NCI-H524 treated with DMSO at 0.1 percent for 48 hours (cell line): ENCODE measurements at places on chromosomes 5 and 9.
A peak's percentile ranks its signal among the peaks of the same experiment; 100 is the strongest.

- no peak for DNase-seq
Observed at GRCh38 chr5:75200776-75201175, 35.9 kb downstream of the ANKRD31 start.

DNA sequence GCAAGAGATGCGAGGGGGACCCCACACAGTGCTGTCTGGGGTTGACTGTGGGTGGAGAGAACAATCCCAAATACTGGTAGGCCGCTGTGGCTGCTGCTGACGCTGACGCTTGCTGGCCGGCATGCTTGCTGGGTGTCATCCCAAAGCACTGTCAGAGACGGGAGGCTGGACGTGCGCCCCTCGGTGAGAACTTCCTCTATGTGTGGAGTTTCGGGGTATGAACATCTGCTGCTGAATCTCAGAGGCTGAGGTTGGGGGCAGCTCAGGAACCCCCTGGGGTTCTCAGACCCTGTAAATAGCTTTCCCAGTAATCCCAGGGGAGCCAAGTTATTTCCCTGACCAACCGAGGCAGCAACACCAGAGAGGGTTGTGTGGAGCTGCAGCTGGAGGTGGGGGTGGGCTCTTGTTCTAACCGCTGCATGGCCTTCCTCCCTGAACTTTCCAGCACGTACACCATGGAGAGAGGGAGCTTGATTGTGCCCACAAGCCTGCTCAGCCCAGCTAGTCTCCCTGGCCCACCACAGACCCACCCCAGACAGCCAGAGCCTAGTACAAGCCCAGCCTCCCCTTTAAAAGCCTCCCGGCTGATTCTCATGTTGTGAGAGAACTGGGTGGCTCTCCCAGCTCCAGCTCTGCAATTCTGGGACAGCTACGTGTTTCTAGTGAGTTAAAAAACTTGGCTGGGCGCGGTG lies 21.8 kb upstream of the SLC12A7 start:
- no peak for DNase-seq

- DNase-seq = no peak
Observed at GRCh38 chr5:66661149-66661548, 65.0 kb downstream of the MAST4 start.

- no peak for DNase-seq
Observed at GRCh38 chr5:6885581-6885980, 172.3 kb downstream of the TENT4A start.

- DNase-seq = no peak
Observed at GRCh38 chr5:170372971-170373370, 16.2 kb downstream of the KCNMB1 start.

DNA sequence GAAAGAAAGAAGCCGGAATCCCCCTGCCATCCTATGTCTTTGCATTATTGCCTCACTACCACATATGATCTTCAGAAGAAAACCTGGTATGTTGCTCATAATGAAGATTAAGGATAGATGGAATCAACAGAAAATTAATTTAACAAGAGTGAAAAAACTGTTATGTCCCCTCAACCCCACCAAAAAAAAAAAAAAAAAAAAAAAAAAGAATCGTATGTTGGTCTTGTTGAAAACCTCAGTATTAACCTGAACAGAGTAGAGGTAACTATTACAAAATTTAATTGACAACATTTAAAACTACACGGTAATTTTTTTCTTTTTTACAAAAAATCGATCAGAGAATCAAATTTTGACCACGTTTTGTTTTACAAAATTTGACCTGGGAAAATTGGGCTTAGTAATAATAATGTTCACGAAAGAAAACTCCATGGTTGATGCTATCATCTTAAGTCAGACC lies 827 bp upstream of the CSNK1A1 start:
- DNase-seq = no peak

GRCh38 chr5:5165541-5166002 lies 25.4 kb downstream of the ADAMTS16 start:
- DNase-seq = no peak

DNA sequence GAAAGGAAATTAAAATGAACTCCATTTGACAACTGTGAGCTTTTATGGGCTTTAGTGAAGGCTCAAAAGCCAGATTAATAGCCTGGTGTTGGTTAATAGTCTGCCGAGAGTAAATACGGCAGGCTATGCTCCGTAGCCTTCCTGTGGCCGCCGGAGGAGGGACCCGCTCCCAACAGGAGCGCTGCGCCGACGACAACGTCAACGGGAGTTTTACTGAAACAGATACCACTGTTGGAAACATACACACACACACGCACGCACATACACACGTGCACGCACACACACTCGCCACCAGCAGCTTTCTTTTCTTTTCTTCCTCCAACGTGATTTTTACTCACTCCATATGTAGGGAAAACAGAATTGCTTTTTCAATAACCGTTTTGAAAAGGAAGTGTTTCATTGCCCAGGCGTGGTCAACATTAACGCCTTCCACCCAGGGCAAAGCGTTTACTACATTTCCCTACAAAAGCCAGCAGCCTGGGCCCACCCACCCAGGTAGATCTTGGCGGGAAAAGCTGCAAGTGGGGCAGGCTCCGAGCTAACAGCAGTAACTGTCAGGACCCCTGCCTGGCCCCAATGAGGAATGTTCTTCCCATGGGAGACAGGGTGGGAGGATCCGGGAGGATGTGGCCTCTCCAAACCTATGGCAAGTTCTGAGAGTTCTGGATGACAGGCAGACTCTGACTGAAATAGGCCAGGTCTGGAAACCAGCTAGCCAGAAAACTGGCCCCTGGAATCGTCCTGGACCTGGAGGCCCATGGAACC lies 72.3 kb downstream of the PAX5 start:
- DNase-seq = no peak

GRCh38 chr5:97501965-97502305 lies 318.9 kb upstream of the RIOK2 start:
- DNase-seq = no peak

DNA sequence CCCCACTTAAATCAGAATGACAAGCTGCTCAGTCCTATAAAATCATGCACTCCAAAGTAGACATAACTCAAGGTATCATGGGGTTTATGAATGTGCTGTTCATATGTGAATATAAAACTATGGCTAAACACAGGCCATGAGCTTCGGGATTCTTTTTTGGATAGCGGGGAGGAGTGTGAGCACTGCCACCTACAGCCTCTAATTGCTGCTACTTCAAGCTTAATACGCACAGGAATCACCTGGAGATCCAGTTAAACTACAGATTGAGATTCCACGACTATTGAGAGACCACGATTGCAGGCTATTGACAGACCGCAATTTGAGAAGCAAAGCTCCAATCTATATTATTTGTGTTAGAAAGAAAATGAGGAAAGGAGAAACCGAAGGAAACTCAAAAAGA lies 231.6 kb downstream of the MCTP1 start:
- no peak for DNase-seq

DNA sequence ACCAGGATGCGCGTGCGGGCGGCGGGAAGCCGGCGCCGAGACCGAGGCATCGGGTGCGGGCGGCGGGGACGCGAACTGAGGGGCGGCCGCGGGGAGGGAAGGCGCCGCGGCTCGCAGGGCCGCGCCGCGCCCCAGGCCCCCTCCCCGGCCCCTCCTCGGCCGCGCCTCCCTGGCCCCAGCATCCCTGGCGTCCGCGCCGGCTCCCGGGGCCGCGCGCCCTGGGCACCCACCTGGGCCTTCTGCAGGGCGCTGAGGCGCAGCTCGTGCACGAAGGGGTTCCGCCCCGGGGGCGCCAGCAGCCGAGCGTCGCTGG lies 324 bp downstream of the LPCAT1 start:
- DNase-seq = no peak

- peak; percentile 14 for DNase-seq
Observed at GRCh38 chr5:125179612-125180011, 433.2 kb upstream of the ZNF608 start.

- peak; percentile 94 for DNase-seq
Observed at GRCh38 chr5:132812123-132812765, 858 bp upstream of the SOWAHA start.

DNA sequence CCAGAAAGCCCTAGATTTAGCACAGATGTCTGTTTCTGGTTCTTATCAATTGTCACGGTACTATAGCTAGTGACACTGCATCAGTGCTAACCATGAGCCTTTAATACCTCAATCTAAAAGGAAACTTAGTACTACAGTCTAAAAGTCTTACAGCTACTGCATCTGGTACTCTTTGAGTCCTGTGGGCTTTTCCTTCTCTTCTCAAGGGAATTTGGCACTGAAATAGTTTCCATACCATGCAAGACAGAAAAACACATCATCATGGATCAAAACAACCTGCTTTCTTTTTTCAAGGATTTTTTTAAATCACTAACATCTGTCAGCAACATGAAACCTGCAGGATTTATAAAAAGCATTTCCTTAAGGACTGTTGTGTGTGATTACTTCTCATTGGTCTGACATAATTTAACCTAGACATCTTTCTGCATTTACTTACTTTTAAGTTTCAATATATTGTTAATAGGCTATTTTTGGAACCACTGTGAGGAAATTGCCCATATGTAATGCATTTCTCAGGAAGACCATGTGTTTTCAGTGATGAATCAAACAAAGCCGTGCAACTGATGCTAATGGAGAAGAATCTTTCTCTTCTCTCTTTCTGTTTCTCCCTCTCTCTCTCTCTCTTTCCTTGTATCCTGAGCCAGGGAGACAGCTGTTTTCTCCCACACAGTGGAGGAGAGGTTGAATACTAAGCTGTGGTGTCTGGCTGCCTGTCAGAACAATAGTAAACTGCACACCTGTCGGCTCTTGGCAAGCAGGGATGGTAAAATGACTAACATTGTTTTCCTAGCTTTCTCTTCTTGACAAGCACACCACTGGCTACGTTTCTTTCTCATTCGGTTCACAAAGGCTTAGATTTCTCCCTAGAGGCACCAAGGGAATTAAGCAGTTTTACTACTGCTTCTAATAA lies 273.4 kb downstream of the CSNK1G3 start:
- peak; percentile 40 for DNase-seq

DNA sequence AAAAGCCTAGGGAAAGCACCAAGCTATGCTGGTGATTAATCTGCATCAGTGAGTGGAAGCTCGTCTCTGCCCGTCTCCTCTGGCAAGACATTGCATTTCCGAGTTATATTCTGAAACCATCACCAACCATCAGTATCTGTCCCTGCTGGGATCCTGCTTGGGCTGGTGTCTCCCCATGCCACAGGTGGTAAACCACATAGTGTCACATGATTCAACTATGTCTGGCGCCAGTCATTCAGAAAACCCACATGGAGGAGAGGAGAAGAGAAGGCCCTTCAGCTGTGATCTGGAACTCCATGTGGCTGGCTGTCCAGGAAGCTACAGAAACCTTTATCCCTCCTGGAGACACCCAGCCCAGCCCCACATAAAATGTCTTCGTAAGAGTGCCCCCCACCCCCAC lies 4.8 kb downstream of the IL9 start:
- no peak for DNase-seq

- no peak for DNase-seq
Observed at GRCh38 chr5:137054792-137055191, 444.3 kb downstream of the SPOCK1 start.

DNA sequence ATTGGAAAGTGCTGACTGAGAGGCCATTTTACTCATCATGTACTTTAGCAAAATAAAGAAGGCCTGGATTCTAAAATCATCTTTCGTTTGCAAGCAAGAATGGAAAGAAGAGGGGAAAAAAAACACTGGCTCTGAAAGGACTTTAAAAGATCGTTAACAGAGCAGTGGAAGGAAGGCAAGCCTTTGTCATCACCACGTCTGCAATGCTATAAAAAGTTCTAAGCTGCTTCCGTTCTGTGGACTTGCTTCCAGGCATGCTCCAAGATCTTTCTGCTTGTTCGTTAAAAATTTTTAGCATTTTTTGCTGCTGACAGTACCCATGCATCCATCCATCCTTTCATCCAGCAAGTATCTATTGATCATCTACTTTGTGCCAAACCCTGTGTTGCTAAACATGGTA lies 226.5 kb downstream of the GABBR2 start:
- DNase-seq = no peak

GRCh38 chr5:176788091-176788490 lies 22.3 kb upstream of the UNC5A start:
- DNase-seq = no peak

GRCh38 chr5:21684992-21685391 lies 1168.2 kb downstream of the CDH12 start:
- DNase-seq = no peak

- no peak for DNase-seq
Observed at GRCh38 chr5:78287833-78288232, 6.7 kb downstream of the AP3B1 start.

GRCh38 chr9:134889386-134890154 lies 9.0 kb downstream of the FCN2 start:
- no peak for DNase-seq

DNA sequence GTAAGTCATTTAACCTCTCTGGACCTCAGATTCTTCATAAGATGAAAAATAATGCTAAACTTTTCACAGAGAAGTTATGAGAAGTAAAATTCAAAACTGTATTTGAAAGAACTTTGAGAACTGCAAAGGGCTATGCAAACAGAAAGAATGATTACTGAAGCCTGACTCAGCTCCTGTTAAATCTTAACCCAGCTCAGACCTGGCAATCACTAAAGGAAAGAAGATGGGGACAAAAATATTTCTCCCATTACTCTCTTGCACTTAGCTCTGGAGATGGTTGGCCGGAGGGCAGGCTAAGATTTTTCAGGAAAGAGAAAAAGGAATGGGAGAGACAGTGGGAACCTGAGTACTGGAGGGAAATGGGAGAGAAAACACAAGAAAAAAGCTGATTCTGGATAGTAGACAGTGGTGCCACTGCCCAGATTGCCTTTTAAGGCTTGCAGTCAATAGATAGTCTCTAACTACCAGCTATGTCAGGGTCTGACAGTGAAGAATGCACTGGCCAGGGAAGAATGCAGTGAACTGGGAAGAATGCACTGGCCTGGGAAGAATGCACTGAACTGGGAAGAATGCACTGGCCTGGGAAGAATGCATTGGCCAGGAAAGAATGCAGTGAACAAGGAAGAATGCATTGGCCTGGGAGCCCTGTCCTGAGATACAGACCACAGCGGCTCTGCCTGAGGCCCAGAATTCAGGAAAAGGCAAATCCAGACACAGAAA lies 25.2 kb upstream of the CEMIP2 start:
- no peak for DNase-seq

DNA sequence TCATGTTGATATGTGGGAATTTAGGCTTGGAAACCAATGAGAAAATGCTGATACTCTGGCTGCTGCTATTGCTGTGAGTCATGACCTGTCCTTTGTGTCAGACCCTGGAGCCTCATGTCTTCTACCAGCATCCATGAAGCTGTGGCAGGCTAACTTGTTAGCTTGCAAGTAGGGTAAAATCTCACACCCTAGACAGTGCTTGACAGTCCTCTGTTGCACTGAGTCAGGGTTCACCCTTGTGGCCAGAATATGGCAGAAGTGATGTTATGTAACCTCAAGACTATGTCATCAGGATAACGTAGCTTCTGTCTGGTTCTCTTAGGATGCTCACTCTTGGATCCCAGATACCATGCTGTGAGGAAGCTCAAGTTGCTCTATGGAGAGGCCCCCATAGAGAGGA lies 110.8 kb downstream of the LHX2 start:
- DNase-seq = no peak

- no peak for DNase-seq
Observed at GRCh38 chr5:133891390-133891789, 77.0 kb downstream of the C5orf15 start.

DNA sequence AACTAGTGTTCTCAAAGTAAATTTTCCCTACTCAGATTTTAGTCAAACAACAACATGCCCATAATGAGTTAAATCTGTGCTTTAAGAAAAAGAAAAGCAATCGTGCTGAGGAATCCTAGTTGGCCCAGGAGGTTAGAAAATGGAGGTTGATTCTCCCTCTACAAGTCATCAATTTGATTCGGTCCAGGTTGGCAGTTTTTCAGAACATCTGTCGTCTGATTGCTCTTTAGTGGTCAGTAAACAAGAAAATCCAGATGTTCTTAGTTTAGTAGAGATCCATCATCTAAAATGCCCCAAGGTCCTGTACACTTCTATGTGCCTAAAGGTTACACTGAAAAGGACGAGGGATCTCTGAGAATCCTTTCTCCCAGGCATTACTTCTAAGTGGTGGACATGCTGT lies 659.2 kb downstream of the MTRR start:
- no peak for DNase-seq
